ENCODE measurements at places on chromosomes 7 and 10.
A peak's percentile ranks its signal among the peaks of the same experiment; 100 is the strongest.

GRCh38 chr7:85023066-85023712 is 163.7 kb downstream of the SEMA3D start:
- DNase-seq = peak; percentile 42

DNA sequence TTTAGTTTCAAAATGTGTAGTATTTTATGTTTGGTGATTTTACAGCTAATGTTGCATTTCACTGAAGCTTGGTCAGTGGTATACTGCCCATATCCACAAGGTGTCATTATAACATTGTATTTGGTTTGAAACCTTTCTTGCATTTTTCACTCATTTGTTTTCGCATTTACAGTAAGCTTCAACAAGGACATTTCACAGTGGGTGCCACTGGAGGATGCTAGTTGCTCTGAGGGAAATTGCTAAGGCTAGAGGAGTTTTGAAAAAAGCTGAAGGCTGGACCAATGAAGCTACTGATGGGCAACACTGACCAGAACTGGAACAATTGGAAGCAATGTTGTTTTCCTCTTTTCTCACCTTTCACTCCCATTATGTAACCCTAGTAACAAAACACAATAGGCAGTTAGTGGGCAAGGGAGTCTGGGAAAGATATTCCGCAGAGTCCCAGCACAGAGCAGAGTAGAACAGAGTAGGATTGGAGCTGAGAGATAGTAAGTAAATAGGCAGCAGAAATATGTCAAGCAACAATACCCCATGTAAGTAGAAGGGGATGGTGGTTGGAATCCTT is 23.6 kb upstream of the SRI start:
- peak; percentile 68 for DNase-seq

- DNase-seq = no peak
Measured at GRCh38 chr10:58210160-58210559, 57.5 kb downstream of the IPMK start.

- no peak for DNase-seq
Measured at GRCh38 chr7:41238851-41239331, 464.0 kb downstream of the INHBA start.

DNA sequence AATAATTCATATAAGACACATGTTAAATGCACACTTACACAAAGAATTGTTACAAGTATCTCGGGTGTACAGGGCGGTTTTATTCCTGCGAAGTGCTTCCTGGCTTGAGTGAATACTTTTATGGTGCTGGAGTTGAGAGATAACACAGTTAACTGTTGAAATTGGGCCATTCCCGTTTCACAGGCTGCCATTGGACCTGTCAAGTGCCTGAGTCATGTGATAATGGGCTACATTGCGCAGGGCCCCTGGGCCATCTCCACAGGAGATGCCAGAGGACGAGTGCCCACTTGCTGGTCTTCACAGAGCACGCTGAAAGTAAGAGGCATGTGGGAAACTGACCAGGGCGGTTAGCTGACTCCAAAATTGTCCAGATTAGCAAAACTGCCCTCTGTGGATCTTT is 4.8 kb downstream of the FBH1 start:
- DNase-seq = no peak

GRCh38 chr10:92413011-92413410 is 122.0 kb downstream of the MARCHF5 start:
- DNase-seq = no peak
